ENCODE measurements at places on chromosomes 1 and 21.

- DNase-seq, result no peak
Observed at GRCh38 chr1:150968491-150968890, 6.1 kb downstream of the CERS2 start.

- DNase-seq, result no peak
Observed at GRCh38 chr1:78102916-78103315, 57.1 kb downstream of the GIPC2 start.

DNA sequence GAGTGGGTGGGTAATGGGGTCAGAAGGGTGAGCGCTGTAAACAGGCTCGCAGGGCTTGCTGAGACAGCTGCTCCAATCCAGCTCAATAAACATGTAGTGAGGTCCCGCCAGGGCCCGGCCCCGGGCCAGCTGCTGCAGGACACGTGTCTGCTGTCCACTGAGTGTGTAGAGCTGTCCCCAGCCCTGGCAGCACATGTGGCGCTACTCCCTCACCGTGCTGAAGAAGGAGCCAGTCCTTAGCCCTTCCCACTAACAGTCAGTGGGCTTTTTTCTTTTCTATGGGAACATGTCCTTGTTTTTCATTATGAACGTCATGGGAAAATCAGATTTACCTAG, 78.9 kb upstream of the C1orf174 start:
- DNase-seq, result no peak

DNA sequence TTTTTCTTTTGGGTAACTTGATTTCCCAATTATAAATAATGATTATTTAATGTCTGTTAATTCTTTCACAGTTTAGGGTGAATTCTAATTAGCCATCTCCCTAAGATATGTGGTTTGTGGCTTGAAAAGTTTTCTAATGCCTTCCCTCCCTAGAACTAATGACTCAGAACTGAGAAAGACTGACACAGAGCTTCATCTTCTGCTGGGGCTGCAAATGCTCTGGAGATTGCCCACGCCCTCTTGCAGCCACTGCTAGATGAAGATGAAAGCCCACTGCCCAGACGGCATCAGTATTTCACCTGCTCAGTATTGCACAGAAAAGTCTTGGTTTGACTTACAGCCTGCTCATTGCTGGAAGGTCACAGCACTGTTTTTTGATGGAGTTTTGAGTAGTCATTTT, 101.5 kb downstream of the ST6GALNAC3 start:
- no peak for DNase-seq

- no peak for DNase-seq
Observed at GRCh38 chr1:236761397-236762132, 33.5 kb upstream of the MTR start.

DNA sequence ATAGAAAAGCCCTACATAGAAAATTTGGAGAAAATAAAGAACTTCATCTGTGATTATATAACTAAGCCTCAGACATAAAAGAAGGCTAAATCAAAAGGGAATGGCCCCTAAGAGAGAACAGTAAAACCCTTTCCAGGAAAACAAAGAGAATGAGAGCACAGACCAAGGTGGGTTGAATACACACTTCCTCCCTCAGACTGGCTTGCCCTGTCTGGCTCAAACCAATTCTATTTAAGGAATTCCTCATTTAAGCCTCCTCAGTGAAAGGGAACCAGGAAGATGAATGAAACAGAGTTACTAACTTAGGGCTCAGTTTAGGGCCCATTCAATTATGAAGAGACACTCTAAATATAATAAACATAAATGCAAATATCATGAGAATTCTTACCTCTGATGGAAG, 10.6 kb upstream of the SYT14 start:
- DNase-seq, result no peak

- DNase-seq, result no peak
Observed at GRCh38 chr1:221522529-221522940, 219.4 kb downstream of the DUSP10 start.

- no peak for DNase-seq
Observed at GRCh38 chr1:108075055-108075454, 110.1 kb upstream of the VAV3 start.

- DNase-seq, result no peak
Observed at GRCh38 chr1:100397681-100398080, 45.4 kb downstream of the CDC14A start.

GRCh38 chr1:153490272-153491051, 30.0 kb upstream of the S100A7 start:
- DNase-seq, result no peak

DNA sequence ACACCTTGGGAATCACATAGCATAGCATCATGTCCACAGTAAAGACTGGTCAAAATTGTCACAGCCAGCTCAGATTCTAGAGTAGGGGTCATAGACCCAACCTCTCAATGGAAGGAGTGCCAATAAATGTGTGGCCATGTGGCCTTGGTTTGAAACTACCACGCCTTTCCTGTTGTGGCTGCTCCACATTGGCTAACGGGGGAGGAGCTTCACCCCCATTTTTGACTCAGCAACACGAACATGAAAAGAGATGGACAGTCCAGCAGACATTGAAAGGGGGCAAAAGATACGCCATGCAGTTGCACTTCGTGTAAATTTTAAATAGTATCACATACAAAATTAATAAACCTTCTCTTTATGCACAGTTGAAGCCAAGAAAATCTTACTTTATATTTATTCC, 78.4 kb upstream of the HIVEP3 start:
- no peak for DNase-seq

GRCh38 chr1:173476197-173476664, 904 bp upstream of the PRDX6 start:
- DNase-seq, result peak; percentile 48

DNA sequence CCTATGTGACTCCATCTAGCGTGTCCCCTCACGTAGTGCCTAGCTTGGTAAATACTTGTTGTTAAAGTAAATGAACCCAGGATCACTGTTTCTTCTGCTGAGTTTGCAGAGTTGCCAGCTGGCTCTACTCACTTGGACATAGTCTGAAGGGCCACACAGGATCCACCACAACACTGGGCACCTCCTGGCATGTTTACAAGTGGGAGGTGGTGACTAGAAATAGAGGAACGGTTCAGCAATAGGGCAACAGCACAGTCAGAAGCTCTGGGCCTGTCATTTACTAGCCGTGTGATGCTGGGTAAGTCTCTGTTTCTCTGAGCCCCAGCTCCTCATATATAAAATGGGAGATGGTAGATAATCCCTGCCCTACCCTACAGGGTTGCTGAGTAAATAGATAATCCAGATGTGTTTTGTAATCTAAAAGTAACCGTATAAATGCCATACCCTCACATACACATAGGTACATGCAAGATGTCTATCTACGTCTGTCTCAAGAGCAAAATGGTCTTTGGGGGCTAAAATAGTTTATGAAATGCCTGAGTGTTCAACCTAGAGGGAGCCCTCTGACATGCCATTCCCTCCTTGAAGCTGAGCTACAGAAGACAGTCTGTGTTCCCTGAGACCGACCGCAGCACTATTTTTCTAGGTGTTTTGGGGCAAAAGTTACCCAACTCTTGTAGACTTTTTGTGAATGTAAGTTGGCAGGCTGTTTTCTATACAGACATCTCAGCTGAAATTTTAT, 20.5 kb downstream of the RNF220 start:
- DNase-seq, result no peak

DNA sequence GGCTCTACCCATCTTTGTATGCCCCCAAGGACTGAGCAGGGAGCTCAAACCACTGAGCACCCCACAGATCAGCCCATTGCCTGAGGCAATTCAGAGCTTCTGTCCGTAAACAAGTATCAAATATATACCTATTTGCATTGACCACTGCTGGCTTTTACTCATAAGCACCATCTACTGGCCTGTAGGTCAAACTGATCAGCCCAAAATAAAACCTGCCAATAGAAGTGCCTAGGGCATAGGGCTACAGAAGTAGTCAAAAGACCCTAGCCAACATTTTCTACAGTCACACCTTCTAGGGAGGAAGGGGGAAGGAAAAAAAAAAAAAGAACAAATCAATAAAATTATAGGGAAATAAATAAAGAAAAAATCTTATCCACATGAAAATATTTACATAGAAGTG, 5.3 kb upstream of the LCE3D start:
- no peak for DNase-seq

DNA sequence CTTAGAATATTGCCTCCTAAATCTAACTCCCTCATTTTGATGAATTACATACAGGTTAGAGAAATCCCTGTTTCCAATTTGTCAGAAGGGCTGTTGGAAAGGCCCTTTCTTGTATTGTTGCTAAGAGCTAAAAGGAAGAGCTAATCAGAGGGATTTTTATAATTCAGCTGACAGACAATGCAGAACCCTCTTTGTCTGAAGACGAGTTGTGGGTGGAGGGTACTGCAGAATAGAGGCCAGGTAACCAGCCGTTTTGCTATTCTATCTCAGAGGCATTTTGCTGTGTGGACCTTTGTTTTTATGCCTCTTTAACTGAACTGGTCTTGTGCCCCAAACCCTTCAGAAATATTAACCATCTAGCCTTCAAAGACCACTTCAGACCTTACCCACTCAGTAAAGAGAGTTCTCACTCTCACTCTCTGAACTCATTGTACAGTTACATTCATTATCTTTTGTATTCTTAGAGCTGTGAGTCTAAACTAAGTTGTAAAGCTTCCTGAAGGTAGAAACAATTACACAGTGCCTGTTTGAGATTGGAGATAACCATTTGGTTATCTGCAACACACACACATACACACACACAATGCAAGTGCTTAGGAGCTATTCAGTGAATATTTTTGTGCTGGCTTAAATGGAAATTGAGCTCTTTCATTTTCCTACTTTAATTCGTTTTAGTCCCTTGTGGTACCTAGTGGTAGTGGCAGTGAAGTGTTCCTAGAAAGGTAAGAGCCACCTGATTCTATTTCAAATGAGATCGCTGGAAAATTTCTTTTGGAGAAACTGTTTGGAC, 19.7 kb downstream of the KPNA6 start:
- no peak for DNase-seq

DNA sequence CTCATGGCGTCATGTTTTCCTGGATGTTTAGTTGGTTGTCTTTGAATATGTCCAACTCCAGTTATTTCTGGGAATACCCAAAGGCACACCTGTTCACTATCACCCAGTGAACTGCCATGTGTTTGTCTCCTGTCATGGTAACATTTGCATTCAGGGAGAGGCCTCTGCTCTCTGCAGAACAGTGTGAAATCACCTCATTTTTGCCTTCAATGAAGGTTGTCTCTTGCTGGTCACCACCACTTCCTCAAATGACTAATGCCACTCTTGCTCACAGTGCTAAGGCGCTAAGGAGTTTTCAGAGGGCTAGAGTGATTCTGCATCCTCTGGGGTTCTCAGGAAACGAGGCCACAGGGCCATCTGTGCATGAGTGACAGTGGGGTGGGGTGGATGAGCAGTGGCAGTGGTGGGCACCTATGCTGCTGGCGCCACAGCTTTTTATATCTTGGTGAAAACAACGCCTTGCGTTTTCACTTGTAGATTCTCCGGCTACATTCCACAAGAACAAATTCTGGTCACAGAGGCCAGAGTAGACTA, 60.0 kb upstream of the ATP5PO start:
- DNase-seq, result no peak

GRCh38 chr1:73765551-73766233, 432.3 kb downstream of the LRRIQ3 start:
- no peak for DNase-seq

GRCh38 chr1:201229771-201230635, 39.4 kb downstream of the IGFN1 start:
- peak; percentile 15 for DNase-seq

DNA sequence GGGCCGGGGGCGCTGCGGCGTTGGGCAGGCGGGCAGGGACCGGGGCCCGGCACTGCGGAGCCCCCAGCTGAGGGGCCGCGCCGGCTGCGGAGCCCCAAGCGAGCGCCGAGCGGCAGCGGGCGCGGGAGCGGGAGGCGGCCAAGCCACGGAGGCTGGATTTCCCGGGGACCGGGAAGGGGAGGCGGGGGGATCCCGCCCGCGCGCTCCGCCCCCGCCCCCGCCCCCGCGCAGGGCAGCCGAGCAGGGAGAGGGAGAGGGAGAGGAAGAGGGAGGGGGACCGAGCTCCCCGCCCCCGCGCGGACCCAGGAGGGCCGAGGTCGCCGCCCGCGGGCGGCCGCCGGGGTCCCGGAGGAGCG, at the start of gene DLGAP3:
Gene DLGAP3, minus strand, starts transcription at position 154 of the 356 bp plus-strand sequence. CDS start 24,267 bp downstream, outside the sequence.
- DNase-seq, result peak; percentile 68

DNA sequence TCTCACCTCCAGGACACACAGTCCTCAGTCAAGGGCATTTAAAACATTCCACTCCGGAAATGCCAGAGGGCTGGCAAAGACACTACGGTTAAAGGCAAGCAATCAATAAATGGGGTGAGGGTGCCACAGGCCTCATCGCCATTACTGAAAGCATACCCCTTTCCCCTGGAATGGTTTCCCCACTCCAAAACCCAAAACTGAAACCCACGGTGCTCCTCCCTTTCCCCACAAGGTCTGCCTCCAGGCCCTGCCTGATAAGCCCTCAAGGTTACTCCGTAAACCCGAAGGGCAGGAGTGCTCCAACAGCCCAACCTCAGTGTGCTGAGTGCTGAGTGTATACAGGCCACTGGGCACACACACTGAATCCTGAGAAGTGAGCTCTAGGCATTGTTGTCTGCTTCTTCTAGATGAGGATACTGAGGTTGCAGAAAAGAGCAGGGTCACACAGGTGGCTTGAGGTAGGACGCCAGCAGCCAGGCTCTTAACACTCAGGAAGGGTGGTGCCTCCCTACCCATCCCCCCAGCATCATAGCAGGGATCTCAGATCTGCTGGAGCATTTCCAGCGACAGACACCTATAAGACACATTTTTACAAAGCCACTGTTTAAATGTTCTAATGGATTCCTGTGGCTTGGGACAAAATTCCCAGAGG, 29.0 kb downstream of the SSBP3 start:
- DNase-seq, result no peak

- DNase-seq, result no peak
Observed at GRCh38 chr1:150094734-150095265, 27.2 kb downstream of the VPS45 start.

Data from ecto neural progenitor cell (in vitro differentiated cells).